ENCODE measurements at places on chromosomes 5 and 9.
A peak's percentile ranks its signal among the peaks of the same experiment; 100 is the strongest.

DNA sequence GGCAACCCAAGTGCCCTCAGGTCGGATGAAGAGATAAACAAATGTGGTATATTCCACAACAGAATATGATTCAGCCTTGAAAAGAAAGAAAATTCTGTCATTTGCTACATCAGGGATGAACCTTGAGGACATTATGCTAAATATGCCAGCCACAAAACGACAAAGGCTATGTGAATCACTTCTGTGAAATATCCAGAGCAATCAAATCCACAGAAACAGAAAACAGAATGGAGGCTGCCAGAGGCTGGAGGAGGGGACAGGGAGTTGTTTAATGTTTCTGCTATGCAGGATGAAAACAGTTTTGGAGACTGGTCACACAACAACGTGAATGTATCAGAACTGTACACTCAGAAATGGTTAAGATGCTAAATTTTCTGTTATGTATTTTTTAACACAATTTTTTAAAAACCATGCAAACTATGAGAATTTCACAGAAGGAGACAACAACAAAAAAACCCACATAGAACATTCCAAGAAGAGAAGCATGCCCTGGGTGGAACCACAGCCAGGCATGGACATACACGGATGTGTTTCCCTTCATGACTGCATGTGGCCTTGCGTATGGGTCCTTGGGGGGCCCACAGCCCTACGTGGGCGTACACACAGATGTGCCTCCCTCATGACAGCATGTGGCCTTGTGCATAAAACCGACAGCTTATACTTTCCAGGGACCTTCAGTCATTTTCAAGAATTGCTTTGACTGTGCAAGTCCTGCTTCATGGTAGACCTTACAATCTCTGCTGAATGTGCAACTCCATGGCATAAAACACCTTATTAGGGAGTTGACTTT lies 146.7 kb downstream of the ROR2 start:
- DNase-seq, result no peak

DNA sequence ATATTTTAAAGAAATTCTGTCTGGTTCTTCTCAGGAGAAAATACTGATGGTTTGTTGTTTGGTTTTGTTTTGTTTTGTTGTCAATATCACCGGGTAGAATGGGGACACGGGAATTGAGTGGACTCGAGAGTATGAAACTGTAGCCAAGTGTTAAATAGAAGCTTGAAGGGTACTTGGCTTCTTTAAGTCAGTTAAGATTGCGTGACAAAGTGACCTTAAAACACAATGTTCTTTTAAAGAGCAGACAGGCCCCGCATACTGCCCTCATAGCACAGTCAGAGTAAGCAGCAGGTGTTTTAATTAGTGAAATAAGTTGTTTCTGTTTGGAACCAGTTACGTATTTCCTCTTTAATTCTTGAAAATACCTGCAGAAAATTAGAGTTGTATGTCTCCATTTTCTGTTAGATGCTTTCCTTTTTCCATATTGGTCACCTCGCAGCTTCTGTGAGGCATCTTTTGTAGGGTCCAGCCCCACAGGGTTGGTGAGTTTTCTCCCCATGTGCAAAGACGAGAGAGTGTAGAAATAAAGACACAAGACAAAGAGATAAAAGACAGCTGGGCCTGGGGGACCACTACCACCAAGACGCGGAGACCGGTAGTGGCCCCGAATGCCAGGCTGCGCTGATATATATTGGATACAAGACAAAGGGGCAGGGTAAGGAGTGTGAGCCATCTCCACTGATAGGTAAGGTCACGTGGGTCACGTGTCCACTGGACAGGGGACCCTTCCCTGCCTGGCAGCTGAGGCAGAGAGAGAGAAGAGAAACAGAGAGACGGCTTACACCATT lies 9.6 kb downstream of the TRIP13 start:
- DNase-seq, result no peak

DNA sequence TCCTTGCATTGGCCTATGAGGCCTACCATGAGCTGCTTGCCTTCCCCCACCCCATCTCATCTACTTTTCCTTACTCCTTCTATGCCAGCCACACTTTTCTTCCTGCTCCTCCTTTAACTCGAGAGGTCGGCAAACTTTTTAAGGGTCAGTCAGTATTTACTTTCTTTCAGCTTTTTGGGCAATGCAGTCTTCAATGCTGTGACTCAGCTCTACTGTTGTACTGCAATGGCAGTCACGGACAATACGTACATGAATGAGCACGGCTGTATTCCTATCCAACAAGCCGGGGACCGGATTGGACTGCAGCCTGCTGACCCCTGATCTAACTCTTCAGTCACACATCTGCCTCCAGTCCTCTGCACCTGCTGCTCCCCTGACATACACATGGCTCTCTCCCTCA lies 602 bp upstream of the ACTL7A start:
- DNase-seq, result no peak

- DNase-seq, result no peak
Observed at GRCh38 chr5:65185468-65185867, 296.3 kb downstream of the ADAMTS6 start.

GRCh38 chr9:117359910-117360309 lies 54.9 kb downstream of the ASTN2 start:
- no peak for DNase-seq

DNA sequence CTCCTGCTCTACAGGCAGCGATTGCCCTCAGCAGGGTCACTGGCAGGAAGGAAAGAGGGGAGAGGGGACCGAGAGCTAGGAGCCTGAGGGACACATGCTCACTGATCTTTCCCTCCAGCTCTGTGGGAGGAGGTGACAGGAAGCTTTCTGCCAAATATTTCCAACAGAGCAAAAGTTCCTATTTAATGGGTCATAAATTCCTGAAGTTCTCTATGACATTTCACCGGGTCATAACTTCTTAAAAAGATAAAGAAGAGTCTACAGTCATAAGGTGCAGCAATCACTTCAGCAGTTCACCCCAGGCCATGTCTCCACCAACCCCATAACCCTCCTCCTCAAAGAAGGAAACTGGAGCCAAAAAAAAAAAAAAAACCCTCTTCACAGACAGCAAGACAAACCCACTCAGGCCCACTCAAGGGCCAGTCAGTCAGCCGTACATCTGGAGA lies 481.1 kb downstream of the NR2F1-AS1 start:
- no peak for DNase-seq

- no peak for DNase-seq
Observed at GRCh38 chr5:18311266-18311665, 677.0 kb downstream of the TAF11L14 start.

- DNase-seq, result no peak
Observed at GRCh38 chr5:139711906-139712224, 63.7 kb downstream of the CXXC5 start.

DNA sequence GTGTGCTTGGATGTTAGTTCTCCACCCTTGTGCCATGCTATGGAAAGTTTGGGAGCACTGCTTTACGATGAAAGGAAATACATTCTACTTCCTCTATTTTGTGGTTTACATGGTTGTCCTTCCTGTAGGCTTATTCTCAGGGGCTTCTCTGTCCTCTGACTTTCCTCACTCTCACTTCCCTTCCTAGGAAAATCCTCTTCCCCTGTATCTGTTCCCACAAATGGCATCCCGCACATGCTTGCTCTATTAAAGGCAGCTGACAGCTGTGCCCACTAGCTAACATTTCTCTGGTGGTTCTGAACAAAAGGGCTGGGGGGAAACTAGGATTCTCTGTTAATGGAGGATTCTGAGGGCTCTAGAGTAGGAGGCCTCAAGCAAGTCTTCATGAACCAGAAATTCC lies 52.4 kb downstream of the FAM170A start:
- DNase-seq, result no peak

DNA sequence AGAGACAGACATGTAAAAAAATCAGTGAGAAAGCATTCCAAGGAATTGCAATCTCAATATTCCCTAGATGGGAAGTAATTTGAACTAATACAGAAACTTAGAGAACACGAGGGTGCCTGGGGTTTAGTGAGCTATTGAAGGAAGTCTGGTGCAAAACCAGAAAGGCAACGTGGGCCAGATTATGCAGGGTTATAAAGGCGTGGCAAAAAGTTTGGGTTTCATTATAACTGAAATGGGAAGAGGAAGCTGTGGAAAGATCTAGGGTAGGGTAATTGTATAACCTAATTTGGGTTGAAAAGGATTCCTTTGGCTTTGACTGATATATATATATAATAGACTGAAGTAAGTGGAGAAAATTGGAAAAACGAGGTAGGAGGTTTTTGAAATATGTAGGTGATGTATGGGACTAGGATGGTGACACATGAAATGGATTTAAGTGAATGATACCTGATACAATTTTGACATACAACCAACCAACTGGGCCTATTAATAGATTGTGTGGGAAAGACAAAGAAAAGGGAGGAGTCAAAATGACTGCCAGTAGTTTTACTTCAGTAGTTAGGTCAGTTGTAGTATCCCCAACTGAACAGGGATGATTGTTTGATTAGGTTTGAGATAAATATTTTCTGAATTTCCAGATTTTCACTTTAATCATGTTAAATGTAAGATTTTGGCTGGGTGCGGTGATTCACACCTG lies 65.3 kb downstream of the FAM174A start:
- DNase-seq, result no peak

- no peak for DNase-seq
Observed at GRCh38 chr9:110355911-110356310, 18.2 kb upstream of the TXNDC8 start.

GRCh38 chr5:102625928-102626327 lies 127.1 kb upstream of the SLCO6A1 start:
- DNase-seq, result no peak

GRCh38 chr9:123773783-123774182 lies 156.1 kb downstream of the DENND1A start:
- DNase-seq, result no peak

GRCh38 chr5:28954074-28954473 lies 1915.7 kb upstream of the CDH9 start:
- no peak for DNase-seq

DNA sequence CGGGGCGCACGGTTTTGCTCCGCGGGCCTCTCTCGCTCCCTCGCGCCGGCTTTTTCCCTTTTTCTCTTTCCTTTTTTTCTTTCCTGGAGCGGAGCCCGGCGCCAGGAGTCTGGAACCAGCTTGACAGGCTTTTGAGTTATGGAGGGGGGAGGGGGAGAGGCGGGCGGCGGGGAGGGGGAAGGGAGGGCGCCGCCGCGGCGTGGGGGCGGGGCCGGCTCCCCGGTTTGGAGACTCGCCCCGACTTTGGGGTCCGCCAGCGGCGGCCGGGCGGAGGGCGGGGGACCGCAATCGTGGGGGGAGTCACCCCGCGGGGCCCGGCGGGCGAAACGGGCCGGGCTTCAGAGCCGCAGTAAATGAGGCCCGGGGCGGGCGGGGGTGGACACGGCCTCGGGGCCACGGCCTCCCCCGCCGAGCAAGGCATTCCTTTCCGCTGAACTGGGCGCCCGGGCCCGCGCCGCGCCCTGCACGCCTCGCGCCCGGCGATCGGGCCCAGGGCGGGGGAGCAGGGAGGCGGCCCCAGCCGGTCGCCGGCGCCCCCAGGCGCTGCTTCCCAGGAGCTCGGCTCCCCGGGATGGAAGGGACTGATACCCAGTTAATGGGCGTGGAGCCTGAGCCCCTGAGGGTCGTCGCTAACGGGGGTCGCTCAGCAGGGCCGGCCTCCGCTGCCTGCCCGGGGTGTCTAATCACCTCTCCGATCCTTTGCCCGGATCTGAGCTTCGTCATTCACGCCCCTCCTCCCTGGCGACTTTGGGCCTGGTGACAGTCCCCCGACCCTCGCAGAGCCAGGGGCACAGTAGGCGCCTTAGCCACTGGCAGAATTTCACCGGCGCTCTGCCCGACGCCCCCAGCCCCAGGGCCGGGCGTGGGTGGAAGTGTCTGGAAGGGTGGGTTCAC lies 138.1 kb downstream of the C9orf50 start:
- DNase-seq, result peak; percentile 41

DNA sequence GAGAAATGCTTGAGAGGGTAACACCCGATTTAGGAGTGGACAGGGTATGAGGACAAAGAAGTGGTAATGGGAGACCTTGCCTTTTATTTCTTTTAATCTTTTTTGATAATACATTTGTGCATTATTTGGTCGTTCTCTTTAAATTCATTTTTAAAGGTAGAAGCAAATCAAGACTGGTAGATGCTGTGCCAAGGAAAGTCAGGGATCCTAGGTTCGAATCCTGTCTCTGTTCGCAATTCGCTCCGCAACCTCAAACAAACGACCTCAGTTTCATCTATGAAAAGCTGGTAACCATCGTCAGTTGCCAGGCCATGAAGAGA lies 353 bp upstream of the TMED9 start:
- DNase-seq, result no peak

GRCh38 chr5:172632346-172633092 lies 8.5 kb upstream of the NEURL1B start:
- no peak for DNase-seq

DNA sequence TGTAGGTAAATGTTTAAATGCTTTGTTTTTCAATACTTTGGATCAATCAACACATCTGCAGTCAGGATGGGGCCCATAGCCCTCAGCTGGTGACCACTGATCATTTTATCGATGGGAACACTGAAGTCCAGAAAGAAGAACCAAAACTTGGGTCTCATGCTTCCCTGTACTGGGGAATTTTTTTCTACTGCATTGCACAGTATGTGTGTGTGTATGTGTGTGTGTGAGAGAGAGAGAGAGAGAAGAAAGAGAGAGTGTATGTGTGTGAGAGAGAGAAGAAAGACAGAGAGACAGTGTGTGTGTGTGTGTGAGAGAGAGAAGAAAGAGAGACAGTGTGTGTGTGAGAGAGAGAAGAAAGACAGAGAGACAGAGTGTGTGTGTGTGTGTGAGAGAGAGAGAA lies 202.9 kb upstream of the MSX2 start:
- DNase-seq, result no peak

GRCh38 chr5:89213573-89213972 lies 330.6 kb upstream of the MEF2C start:
- no peak for DNase-seq

DNA sequence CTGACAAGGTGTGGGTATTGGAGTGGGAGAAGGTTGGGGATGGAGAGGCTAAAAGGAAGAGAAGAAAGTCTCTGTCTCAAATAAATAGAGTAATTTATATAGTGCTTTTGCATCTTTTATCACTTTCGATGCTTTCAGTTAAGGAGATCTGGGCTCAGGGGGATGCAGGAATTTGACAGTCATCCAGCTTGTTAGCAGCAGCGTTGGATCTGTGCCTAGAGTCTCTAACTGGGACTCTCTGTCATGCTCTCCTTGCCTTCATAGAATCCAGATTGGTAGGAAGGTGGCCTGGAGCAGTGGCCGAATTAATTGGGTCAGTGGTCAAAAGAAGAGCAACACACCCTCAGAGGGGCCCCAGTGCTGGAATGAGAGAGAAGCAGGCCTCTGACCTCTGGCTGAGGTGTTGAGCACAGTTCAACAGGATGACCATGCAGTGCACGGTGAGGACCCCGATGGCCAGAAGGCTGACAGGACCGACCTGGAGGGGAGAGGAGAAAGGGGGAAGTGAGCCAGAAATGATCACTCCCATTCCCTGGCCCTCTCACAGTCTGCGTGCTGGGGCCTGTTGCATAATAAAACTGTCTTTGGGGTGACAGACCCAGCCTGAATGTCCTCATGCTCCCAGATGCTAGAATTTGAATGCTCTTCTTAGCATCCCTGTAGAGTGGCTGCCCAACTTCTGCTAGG lies 7.6 kb downstream of the SLC36A3 start:
- DNase-seq, result no peak
